ENCODE measurements at places on chromosomes 12 and 14.
A peak's percentile ranks its signal among the peaks of the same experiment; 100 is the strongest.

DNA sequence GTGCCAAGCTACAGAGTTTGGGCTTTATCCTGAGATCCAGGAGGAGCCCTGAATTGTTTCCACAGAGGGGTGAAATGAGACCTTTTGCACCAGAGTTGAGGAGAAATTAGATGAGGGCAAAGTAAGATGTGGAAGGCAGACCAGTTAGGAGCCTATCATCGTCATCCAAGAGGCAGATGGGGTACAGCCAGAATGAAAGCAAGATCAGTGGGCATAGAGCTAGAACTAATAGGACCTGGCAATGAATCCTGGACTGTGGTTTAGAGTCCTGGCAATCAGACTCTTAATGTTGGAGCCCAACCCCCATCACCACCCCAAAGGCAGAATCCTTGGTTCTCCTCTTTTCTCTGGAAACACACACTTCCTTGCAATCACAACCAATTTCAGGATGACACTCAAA lies 166.6 kb upstream of the HMGA2 start:
- no peak for DNase-seq

DNA sequence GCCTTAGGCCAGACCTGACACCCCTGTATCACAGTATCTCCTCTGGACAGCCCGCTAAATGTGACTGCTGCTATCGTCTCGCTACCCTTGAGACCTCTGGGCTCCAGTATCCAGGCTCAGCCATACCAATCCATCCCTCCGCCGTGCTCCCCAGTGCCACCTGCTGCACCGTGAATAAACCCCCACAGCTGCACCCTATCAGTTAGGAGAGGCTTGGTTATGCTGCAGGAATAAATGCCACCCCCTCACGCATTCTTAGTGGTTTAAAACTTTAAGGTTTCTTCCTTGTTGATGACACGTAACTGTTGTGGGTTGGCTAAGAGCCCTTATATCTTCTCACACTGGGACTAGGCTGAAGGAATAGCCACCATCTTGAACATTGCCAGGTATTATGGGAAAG lies 12.1 kb downstream of the CCDC63 start:
- DNase-seq, result no peak

DNA sequence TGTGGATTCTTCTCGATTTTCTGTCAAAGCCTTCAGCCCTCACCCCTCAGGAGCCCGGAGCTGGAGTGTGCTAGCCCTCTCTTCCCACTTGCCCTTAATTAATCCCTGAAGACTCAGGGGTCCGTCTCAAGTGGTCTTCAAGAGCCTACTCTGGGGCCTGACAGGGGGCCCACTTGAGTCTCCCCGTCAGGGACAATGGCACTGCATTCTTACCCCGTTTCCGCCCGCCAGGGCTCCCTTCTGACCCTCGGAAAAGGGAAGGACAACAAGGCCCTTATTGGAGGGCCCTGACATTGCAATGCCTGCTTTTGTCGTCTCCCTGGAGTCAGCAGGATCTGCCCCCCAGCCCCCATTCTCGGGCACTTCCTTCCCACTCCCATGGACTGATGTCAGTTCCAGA lies 34.4 kb downstream of the TBX3 start:
- no peak for DNase-seq

DNA sequence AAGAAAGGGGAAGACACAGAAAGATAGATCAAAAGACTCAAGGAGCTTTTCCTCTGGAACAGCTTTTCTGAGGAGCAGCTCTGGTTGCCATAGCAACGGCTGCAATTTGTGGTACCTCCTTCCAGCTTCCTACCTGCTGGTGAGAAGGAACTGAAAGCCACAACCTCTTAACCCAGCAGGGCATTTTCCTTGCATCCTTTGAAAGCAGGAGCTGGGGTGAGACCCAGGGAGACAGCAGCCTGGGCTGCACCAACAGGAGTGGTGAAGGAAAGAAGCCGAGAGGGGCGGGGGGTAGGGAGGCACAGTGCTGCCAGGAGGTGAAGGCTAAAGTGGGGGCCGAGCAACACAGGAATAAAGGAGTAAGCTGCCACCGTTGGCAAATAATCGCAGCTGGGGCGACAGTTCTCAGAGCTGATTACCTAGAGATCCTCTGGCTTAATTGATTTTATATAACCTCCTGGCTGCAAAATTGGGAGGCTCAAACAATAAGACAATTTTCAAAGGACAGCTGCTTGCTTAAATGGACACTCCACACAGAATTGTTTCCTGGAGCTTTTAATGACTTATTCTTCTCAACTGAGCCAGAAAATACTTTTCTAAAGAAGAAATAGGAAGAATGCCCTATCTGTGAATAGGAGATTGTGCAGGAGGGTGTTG lies 129.4 kb downstream of the RPAP3 start:
- DNase-seq, result no peak

DNA sequence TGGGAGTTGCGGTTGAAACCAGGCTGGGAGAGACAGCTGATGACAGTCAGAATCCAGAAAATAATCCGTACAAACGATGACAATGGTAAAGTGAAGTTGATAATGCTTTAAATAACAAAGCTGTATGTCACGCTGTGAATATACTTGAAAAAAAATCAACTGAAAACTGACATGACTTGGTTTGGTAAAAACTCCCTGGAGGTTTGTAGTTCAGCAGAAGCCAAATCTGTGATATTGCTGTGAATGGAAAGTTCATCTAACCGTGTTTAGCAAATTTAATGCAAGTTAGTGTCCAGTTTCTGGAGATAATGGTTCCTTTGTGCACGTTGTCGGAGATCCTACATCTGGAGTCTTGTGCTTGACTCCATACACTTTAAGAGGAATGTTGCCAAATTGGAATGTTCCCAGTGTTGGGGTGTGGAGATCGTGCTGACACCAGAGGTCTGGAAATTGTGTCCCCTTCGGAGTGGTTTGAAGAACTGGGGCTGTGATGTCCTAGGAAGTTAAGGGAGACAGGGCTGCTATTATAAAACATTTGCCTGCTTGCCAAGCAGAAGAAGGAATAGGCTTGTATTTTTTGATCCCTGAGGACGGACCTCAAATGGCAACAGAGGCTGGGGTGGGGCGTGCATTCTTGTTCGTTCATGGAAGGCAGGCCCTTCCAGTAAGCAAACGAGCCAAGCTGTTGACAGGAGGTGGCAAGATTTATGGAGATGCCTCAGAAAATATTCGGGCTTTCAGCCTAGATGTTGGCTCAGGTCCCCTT lies 30.6 kb downstream of the PPFIBP1 start:
- DNase-seq, result no peak

DNA sequence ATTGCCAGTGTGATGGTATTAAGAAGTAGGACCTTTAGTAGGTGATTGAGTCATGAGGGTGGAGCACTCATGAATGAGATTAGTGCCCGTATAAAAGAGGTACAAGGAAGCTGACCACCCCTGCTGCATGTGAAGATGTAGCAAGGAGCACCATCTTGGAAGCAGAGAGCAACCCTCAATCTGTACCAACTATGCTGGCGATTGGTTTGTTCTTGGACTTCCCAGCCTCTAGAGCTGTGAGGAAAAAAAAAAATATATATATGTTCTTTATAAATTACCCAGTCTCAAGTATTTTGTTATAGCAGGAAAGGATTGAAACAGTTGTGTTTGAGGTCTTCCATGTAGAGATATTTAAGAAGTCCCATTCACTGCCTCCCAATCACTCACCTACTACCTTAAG lies 16.9 kb downstream of the METTL25 start:
- no peak for DNase-seq

GRCh38 chr12:12202747-12203146 lies 64.1 kb downstream of the LRP6 start:
- DNase-seq, result no peak

GRCh38 chr14:100297320-100298300 lies 8.6 kb downstream of the SLC25A29 start:
- DNase-seq, result no peak

- DNase-seq, result no peak
These were observed 50.7 kb downstream of the RBMS2 start for GRCh38 chr12:56572288-56572687.

DNA sequence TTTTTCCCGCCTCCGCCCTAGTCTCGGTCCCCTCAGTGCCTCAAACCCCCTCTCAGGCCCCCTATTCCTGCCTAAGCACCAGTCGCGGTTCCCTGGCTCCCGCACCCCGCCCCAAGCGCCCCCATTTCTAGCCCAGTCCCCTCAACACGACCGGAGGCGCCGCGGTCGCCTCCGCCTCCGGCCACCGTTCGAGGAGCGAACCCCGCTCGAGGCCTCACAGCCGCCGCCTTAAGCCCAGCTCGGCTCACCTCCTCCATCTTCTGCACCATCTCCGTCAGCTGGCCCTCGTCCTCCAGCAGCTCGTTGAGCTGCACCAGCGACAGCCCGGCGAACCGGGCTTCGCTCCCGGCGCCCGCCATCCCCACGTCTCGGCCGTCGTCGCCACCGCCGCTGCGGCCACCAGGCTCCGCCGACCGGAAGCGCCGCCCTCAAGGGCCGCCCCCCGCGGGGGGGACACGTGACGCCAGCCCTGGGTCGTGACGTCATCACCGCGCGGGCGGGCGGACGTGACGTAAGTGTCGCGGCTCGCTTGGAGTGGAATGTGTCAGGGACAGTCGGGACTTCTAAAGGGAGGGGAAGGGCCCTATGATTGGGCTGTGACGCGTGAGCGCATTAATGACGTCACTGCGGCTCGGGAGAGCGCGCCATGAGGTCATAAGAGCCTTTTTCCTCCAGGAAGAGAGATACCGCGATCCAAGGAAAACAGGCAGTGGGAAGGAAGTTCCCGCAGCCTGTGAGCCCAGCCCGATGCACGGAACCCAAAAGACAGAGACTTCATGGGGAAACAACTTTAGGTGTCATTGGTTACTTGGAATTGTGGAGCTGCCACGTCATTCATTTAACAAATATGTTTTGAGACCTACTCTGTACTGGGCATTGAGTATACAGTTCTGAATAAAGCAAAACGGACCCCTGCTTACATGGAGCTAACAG lies at the start of gene VPS37B:
VPS37B (minus strand) TSS at position 421 of the 933 bp plus-strand sequence; CDS start at position 359, 62 bp downstream.
- DNase-seq, result peak; percentile 81

DNA sequence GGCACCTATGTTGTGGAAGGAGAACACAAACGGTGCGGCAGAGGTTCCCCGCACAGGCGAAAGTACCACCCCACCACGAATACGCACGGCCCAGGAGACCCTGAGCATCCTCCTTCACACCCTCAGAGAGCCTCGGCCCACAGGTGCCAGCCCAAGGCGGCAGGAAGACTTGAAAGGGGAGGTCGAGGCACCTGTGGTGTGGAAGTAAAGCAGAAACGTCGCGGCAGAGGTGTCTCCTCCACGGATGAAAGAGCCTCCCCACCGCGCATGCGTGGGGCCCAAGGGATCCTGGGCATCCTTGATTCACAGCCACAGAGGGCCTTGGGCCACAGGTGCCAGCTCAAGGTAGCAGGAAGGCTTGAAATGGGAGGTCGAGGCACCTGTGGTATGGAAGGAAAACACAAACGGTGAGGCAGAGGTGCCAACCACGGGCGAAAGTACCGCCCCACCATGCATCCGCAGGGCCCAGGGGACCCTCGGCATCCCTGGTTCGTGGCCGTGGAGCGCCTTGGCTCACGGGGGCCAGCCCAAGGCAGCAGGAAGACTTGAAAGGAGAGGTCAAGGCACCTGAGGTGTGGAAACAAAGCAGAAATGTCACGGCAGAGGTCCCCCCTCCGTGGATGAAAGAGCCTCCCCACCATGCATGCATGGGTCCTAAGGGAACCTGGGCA lies 380.1 kb downstream of the ALG10 start:
- no peak for DNase-seq

Data from CD4-positive, alpha-beta T cell treated with Interleukin-6 at 100 ng/mL for 8 hours (primary cell).